ENCODE measurements at places on chromosomes 11 and 22.

DNA sequence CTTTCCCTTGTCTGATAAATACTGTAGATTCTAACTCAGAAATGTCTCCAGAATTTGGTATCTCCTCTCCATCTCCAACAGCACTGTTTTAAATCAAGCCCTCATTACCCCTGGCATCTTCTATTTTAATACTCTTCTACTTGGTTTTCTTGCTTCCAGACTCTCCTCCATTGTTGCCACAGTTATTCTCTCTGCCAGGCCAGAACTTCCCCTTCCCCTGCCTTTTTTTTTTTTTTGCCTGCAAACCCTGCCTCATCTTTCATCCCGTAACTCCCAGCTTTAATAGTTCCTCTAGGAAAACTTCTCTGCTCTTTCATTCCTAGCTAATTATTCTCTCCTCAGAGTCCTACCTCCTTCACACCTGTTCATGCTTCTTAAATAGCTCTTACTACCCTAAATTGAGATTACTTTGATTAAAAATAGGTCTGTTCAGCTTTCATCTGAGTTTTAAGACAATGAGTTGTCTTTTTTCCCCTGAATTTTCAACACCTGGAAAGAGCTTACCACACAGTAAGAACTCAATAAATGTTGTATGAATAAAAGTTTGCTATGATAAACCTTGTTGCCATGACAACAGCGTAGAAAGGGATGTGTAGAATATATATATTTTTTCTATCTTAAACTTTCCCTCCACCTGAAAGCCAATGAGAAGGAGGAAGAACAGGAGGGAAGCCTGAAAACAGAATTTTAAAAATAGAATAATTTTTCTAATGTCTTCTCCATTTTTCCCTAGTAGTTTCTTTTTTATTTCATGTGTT, 3.6 kb downstream of the IL18 start:
- DNase-seq, result no peak

GRCh38 chr11:79971255-79971654, 530.4 kb upstream of the TENM4 start:
- no peak for DNase-seq

GRCh38 chr11:82191695-82192094, 542.0 kb downstream of the FAM181B start:
- no peak for DNase-seq

DNA sequence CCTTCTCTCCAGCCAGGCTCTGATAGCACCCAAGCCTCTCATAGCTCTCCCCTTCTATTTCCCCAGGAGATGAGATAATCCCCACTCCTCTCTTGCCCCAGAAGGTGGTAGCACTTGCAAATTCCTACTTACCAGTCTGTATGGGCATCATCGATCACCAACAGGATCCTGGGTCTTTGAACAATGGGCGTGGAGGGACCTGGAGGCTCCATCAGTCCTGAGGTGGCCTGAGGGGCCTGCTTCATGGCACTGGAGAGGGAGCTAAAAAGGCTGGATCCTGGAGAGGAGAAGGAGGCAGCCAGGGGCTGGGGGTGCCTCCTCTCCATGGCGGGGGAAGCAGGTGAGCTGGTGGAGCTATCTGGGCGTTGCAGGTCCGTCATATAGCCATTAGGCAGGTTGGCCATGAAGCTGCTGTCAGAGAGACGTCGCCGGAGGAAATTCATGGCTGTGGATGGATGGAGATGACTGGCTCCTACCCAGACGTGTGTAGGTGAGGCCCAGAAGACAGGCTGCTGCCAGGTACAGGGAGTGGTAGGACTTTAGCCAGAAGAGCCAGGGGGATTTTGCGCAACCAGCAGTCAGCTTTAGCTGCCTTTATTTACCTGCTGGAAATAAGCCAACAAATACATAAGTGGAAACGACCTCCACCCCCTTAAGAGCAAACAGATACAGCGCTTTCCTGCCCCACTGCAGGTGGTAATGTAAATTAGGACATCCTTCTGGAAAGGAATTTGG, 51.8 kb downstream of the SYN3 start:
- no peak for DNase-seq

GRCh38 chr11:2585566-2586086, 114.2 kb downstream of the KCNQ1OT1 start:
- no peak for DNase-seq

- no peak for DNase-seq
These were observed 28.4 kb upstream of the SCN3B start for GRCh38 chr11:123682696-123683410.

GRCh38 chr22:44172370-44173108, 8.2 kb upstream of the PARVG start:
- no peak for DNase-seq

DNA sequence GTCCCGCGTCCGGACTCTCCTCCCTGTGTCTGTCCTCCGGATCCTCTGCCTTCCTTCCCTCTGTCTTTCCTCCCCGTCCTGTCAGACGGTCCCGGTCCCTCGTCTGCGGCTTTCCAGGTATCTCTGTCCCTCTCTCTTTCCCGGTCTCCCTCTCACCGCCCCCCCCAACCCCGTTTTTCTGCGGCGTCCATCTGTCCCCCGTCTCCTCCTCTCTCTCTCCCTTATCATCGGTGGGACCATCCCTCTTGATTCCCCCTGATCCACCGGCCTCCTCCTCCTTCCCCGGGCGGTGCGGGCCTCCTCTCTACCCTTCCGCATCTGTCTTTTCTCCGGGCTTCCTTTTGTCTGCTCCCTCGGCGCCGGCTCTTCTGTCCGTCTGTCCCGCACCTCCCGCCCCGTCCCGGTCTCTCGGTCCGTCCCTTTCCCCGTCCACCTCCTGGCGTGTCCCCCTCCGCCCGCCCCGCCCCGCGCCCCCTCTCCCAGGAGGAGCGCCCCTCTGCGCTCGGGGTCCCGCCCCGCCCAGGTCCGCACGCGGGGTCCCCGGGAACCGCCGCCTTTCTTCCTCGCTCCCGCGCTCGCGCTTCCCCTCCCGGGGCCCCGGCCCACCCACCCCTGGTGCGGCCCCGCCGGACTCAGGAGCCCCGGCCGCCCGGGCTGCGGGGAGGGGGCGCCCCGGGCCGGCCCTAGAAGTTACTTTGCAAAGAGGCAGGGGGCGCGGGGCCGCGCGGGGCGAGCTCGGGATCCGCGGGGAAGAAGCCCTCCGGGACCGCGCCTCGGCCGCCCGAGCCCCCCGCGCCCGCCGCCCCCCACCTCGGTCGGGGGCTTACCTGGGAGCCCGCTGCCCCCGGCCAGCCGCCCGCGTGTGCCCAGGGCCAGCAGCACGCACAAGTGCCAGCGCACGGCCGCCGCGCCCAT, 568 bp downstream of the SCUBE1 start:
- DNase-seq, result no peak

DNA sequence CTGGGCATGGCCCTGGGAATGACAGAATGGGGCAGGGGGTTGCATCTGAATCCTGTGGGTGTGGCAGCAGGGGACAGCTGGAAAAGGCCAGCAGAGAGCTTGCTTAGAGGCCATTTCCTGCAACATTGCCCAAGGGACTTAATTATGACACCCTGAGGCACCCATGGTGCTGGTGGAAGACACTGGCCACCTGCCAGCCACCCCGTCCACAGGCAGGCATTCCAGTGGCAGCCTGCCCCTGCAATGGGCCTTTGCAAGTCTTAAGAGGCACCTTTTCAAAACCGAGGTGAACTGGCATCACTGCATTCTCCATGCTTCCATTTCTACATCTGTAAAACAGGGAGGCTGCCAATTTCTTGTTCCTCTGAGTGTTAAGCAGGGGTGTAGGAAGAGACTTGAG, 21.6 kb upstream of the SUSD2 start:
- DNase-seq, result no peak

GRCh38 chr11:60118338-60118737, 29.9 kb downstream of the MS4A2 start:
- no peak for DNase-seq

GRCh38 chr11:91846649-91847048, 378.0 kb upstream of the FAT3 start:
- no peak for DNase-seq

DNA sequence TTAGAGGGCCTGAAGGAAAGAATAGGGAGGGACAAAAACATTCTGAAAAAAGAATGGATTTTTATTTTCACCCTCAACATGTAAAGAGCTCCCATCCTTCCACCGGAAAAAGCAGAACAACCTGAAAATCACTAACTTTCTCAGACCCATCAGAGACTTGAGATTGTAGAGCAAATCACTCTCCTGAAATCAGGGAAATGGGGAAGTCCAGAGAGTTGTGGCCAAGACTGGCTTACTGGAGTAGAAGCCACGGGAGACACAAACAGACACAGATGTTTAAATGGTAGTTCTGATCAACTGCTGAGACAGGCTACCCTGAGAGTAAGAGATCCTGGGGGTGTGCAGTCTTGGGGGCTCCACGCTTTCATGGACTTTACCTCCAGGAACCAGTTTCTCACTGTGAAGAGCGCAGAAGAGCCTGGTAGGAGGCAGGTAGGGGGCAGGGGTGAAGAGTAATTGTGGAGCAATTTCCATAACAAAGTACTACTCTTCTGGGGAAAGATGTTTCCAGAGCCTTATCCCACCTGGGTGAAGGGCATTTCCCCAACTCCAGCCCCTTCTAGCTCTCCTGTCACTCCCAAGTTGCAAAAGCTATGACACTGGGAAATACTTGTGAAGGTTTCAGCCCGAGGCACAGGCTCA, 47.1 kb downstream of the ASCL2 start:
- DNase-seq, result no peak

DNA sequence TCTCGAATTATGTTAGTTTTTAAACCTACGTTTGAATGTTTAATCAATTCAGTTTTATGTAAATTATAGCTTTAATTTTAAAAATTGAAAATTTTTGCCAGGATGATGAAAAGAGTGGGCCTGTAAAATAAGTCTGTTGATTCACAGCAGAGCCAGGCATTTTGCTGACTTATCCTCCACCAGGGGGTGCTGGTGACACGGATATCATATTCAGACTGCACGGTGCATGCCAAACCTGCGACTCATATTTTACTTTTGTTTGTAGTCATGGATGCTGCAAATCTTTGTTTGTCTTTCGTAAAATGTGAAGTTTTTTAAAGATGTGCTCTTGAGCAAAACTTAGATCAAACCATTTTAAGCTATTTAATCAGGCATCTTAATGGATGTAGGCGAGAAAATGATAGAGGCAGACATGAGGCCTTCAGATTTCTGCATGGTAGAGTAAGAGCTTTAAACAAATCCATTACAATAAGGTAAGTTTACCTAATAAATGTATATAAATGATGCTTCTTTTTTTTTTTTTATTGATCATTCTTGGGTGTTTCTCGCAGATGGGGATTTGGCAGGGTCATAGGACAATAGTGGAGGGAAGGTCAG, 3.6 kb upstream of the OR8B3 start:
- DNase-seq, result no peak

GRCh38 chr11:70233511-70233934, 30.4 kb downstream of the FADD start:
- no peak for DNase-seq

DNA sequence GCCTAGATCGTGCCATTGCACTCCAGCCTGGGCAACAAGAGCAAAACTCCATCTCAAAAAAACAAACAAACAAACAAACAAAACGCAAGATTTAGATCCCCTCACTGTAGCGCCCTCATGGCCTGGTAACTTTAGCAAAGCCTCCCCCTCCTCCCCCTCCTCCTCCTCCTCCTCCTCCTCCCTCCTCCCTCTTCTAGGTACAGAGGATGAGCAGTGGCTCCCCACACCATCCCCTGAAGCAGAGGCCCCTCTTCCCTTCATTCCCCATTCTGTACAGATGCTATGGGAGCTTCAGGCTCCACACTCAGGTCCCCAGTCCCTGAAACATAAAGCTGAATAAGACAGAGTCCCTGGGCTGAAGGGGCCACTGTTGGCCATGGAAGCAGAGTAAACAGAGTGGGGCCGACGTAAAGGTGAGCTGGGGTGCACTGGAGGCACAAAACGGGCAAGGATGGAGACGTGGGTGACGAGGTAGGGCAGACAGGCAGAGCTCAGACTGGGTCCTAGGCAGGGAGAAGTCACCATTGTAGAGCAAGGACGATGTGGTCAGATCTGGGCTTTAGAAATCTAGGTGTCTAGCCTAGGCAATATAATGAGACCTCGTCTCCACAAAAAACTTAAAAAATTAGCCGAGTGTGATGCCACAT, 19.4 kb upstream of the NFAM1 start:
- DNase-seq, result no peak

- no peak for DNase-seq
These were observed 139.6 kb downstream of the PKNOX2 start for GRCh38 chr11:125304136-125304535.
